ENCODE measurements at places on chromosomes 5 and 9.

DNA sequence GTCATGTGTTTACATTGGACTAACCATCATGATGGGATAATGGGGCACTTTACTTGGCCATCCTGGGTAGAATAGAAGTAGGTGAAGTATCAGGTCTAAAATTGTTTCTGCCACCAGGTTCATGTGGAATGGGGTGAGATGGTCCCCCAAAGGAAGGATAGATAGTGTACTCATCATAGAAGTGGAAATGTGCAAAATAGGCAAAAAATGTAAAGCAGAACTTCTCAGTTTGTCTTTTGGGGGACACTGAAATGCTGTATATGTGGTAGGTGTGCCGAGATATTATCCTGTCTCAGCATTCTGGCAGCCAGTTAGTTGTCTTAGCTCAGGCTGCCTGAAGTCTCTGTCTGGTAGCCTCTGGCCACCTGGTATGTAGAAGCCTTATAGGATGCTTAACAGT is 107.6 kb downstream of the FOCAD start:
- DNase-seq, result no peak

GRCh38 chr5:18380729-18381362 is 746.6 kb downstream of the TAF11L14 start:
- no peak for DNase-seq

DNA sequence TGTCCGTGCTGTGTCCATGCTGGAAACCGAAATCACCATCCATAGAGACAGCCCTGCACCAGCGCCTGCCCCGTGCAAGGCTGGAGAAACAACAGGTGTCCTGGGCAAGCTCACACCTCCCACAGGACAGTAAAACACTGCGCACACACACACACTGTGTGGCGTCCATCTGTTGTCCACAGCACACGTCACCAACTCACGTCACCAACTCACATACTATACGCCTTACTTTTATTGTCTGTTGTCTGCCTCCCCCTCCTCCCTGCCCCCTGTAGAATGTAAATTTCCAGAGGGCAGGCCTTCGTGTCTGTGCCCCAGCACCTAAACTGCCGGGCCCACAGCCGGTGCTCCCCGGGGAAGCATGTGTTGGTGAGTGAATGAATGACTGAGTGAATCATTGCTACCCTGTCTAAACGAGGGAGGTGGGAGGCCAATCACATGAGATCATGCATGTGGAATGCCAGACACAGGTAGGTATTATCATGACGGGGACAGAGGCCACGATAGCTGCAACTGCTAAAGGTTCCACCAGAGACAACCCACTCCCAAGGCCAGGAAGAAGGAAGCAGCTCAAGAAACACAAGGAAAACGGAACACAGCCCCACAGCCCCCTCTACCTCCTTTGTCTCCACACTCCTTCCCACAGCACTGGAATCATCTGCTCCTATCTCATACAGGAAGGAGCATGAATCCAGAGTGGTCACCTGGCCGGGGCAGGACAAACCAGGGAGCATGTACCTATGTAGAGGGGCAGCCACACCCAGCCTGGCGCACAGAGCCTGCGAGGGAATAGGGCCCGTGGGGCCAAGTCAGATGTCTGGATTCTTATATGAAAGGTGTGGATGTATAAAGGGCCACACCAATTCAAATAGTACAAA is 41.9 kb downstream of the STK10 start:
- DNase-seq, result no peak

GRCh38 chr9:89185980-89186379 is 7.4 kb upstream of the SHC3 start:
- no peak for DNase-seq

- DNase-seq, result no peak
Measured at GRCh38 chr5:107251151-107251550, 419.6 kb downstream of the EFNA5 start.

DNA sequence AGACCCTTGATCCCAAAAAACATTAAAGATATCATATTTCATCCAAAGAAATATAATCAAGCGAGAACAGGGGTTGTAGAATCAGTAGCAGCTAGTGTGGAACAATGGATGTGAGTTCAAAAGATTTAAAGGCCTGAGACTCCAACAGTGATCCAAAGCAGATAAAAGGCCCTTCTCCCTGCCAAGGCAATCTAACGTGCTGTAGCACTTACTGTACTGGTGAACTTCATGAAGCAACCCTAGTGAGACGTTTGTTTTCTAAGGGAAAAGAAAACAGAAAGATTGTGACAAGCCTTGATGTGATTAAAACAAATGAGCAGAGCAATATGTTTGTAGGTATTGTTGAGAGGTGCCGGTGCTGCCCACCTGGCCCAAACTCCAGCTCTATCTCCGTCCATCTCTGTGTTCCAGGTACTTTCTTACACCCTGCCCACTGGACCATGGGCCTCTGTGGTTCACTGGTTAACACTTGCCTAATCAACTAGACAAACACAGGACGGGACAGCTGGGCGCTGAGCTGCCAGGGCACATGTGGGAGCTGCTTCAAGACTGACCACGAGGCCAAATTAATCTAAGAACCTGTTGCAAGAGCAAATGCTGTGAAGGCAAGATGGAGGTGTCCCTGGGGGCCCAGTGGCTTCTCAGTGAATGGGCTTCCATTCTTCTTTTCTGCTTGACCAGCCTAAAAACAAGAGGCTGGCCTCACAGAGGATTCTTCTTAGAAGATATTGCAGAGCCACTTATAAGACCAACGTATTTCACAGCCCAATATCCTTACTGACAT is 265.5 kb downstream of the CWC27 start:
- DNase-seq, result no peak

DNA sequence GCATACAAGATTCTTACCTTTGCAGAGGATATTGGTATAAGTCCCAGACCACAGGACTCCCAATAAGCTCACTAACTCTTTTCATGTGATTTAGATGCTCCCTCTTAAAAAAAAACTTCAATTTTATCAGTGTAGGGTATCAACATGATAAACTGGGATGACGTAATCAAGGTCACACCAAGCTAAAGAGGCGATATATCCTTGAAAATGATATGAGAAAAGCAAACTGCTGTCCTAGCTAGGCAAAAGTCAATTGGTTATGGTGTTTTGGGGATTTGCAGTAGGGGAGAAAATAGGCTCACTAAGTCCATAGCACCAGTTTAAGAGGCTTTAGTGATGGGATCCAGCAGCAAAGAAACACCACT is 354.4 kb downstream of the DIRAS2 start:
- no peak for DNase-seq

DNA sequence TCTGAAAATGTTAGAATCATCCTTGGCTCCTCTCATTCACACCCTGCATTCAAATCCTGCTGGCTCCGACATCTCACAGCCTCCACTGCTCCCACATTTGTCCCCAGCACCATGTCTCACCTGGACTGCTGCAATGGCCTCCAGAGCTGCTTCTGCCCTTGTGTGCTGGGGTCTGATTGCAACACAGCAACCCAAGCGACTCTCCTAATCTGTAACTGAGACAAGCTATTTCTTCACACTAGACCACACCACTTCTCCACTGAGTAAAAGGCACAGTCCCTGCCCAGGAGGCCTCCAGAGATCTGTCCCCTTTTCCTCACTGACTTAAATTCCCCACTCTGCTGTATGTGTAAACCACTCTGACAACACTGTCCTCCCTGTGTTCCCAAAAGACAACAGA is 151.1 kb upstream of the TAS2R1 start:
- DNase-seq, result no peak

DNA sequence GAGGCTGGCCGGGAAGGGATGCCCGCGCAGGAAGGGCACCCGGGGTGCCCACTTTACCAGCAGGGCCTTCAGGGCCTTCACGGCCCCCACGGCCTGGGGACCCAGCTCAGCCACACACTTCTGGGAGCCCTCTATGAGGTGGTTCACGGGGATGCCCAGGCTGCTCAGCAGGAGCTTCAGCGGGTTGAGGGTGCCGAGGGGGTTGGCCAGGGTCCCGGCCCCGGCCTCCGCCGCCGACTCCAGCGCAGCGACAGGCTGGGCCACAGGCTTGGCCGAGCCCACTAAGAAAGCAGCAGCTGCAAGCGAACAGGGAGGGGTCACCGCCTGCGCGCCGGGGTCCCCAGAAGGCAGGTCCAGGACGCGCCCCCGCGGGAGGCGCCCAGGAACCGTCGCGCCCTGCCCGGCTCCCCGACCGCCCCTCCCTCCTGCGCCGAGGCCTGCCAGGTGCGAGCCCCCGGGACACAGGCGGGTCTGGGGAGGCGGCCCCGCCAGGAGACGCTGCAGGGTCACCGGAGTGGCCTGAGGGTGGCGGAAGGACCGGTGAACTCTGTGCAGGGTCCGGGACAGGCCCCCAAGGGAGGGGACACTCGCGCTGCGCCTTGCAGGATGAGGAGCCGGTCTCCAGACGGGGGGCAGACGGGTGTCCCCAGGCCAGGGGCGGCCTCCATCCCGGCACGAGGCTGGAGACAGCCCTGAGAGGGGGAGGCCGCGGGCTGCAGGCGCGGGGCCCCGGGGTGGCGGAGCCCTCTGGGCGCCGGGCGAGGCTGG is 572 bp downstream of the SCGB3A1 start:
- no peak for DNase-seq

Measured in CMK (cell line).